H54 (cell line): ENCODE measurements at places on chromosomes 2 and 18.

DNA sequence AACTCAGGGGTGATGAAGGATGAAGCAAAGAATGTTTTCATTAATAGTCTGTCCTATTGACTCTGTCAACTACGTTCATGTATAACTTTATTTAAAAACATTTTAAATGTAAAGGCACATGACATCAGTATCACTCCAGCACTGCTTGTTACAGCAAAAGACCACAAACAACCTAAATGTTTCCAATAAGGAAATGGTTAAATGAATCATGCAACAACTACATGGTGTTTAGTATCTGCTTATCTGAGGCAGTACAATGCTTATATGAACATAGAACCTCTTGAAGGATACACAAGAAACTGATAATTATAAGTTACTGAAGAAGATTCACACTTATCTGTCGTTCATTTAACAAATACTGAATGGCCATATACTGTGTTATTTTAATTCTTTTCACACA is 8.4 kb downstream of the BARD1 start:
- no peak for DNase-seq

DNA sequence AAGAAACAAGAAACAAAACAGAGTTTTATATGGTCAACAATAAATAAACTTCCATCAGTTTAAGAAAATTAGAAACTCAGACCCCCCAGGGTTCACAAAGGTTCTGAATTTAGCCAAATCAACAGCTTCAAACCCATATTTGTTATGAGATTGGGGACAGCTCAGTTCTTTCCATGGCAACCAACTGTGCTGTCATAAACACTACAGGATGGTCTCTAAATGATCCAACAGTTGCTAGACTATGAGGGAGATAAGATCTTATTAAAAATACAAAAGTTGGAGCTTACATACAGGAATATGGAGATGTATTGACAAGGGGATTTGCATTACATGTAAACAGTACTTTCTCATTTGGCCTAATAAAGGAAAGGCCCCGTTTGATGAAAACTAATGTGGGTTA is 154.6 kb upstream of the CTAGE1 start:
- DNase-seq, result no peak

- no peak for DNase-seq
Measured at GRCh38 chr2:17667898-17668297, 85.7 kb downstream of the SMC6 start.

DNA sequence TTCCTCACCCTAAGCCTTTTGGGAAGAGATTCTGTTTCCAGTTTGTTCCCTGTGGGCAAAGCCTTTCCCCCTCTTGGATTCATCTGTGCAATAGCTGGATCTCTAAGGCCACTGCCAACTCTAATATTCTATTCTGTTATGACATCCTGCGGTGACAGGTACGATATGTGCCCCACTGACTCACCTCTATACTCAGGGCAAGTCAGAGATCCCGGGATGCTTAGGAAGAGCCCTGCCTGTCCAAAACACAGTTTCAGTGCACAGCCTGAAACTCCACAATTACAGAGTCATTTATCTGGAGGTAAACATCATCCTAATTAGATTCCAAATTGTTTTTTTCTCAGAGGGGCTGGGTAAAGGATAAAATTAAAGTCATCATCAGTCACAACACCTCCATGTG is 190.2 kb downstream of the TFCP2L1 start:
- DNase-seq, result no peak

DNA sequence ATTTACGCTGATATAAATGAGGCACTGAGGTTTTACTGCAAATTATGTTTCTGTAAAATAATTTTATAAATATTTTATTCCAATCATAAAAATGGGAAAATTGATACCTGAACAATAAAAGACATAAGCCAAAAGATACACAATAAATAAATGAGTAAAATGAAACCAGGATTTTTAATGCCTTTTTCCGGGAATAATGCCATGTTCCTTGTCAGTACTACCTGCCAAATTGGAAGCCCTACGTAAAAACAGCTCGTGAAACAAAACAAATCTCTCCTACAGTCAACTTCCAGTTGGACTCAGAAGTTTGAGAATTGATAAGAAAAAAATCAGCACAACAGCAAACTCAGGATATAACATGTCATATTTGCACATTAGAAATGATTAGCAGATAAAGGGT is 18.0 kb downstream of the GALNT3 start:
- DNase-seq, result no peak

DNA sequence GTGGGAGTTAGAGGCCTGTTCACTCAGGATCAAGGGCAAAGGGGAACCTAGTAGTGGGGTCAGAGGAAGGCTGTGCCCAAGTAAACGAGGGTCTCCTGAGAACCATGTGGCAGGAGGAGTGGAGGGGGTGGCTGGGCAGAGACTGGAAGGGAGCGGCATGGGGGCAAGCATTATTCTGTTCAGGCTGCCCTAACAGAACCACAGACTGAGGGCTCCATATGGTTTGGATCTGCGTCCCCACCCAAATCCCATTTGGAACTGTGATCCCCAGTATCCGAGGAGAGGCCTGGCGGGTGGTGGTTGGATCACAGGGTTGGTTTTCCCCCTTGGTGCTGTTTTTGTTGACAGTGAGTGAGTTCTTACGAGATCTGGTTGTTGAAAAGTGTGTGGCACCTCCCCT is 287.0 kb downstream of the PHLPP1 start:
- no peak for DNase-seq

DNA sequence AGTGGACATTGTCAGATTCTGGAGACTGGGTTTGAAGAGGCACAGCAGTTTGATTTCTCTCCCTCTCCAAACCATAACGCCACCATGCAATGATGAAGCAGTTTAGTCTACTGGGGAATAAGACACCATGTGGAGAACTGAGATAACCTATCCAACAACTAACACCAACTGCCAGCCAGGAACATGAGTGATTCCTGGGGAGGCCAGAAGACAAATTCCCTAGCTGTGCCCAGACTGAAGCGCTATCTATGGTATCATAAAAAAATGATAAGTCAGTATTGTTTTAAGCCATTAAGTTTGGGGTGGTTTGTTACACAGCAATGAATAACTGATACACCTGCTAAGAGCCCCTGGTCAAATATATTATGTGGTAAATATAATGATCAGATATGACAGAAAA is 129.3 kb downstream of the EXOC6B start:
- DNase-seq, result no peak

DNA sequence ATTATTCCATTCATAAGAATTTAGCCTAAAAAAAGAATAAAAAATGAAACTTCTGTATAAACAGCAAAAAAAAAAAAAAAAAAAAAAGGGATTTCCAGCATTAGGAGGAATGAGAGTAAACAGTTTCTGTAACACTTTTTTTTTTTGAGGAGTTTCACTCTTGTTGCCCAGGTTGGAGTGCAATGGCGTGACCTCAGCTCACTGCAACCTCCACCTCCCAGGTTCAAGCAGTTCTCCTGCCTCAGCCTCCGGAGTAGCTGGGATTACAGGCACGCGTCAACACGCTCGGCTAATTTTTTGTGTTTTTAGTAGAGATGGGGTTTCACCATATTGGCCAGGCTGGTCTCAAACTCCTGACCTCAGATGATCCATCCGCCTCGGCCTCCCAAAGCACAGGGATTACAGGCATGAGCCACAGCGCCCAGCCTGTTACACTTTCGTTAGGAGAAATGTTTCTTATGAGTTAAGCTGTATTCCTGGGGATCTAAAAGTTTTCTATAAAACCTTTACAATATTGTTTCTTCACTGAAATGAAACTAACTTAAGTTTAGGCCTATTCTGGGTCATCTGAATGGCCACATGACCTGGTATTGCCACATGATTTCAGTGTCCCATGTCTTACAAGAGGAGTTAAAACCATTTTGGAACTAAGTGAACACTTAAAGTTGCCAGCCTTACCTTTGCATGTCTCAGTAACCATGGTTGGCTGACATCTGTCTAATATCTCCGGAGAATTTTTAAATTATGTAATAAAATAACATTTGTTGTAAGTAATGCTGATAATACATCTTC is 17.5 kb downstream of the SMAD2 start:
- no peak for DNase-seq

- no peak for DNase-seq
Measured at GRCh38 chr2:44450082-44450481, 88.3 kb downstream of the CAMKMT start.

GRCh38 chr2:15507061-15507460 is 54.1 kb downstream of the NBAS start:
- DNase-seq, result no peak

DNA sequence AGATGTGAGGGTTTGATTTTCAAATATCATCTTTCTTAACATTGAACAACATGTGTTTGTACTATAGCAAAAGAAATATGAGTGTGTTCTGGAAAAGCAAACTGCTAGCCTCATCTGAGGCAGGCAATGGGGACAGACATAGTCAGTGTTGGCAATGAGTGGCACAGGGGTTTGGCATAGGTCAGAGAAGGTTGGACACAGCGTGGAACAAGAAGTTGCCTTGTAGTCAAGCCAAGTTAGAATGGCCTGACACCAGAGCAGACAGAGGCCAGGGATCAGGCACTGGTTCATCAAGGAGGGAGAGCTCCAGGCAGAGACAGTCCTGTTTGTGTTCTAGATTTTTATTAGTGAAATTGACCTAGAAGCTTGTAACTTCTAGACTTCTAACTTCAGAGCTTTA is 100.8 kb upstream of the TANK start:
- no peak for DNase-seq

DNA sequence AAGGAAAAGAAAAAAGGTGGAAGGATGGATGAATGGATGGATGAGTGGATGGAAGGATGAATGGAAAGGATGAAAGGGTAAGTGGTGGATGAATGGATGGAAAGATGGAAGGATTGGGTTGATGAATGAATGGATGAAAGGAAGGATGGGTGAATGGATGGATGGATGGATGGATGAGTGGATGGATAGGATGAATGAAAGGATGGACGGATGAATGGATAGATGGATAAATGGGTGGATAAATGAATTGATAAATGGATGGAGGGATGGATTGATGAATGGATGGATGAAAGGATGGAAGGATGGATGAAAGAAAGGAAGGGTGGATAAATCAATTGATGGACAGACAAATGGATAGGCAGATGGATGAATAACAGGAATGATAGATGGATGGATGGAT is 48.2 kb upstream of the OTOF start:
- no peak for DNase-seq

- DNase-seq, result no peak
Measured at GRCh38 chr18:40066368-40066767, 1888.7 kb upstream of the PIK3C3 start.

GRCh38 chr2:128494640-128495321 is 176.1 kb upstream of the HS6ST1 start:
- no peak for DNase-seq

DNA sequence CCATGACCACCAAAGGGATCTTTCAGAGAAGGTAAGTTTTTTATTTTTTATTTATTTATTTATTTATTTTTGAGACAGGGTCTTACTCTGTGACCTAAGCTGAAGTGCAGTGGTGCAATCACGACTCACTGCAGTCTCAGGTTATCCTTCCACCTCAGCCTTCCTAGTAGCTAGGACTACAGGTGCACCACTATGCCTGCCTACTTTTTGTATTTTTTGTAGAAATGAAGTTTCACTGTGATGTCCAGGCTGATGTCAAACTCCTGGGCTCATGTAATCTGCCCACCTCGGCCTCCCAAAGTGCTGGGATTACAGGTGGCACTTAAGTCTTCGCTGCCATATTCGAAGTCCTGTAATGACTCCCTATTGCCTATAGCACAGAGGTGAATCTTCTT is 342.5 kb downstream of the CYRIA start:
- no peak for DNase-seq

DNA sequence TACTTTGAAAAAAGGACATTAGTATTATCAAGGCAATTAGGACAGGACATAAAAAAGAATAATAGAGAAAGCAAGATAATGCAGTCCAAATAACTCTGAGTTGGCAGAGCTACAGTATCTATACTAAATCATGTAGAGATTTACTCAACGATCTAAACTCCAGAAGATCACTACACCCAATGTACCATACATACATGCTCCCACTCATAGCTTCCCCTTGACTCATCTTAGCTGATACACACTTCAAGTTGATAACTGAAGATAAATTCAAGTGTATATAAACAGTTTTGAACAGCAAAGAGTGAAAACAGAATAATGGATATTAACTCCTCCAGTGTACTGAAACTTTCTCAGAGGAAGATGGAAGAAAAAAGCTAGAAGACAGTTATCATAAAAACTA is 78.5 kb downstream of the SESTD1 start:
- DNase-seq, result no peak

DNA sequence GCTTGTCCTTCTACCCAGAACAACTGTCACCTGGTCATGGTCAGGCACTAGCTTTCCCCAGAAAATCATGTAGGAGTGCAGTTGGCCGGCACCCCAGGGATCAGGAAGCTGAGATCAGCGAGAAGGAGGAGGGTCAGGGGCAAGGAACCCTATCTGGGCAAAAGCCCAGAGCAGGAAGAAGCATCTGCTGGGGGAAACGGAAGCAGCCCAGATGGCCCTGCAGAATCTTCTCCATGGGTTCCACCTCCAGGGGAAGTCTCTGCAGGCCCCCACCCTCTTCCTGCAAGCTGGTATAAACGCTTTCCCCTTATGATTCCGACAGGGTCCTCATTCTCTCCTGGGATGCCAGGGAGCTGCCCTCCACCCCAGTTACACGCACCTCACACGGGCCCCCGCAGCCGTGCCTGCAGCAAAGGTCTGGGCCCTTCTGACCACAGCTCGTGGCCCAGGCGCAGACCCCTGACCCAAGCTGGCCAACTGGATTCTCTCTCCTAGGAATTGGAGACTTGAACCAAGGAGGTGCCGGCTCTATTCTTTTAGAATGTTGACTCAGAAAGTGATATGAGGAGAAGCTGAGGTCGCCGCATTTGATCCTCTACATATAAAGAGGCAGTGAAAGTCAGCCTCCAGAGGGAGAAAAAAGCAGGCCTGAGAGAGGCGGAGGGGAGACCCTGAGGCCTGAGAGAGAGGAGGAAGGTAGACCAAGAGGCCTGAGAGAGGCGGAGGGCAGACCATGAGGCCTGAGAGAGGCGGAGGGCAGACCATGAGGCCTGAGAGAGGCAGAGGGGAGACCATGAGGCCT is 71.0 kb downstream of the STPG4 start:
- DNase-seq, result no peak

- no peak for DNase-seq
Measured at GRCh38 chr2:132403146-132403545, 13.5 kb upstream of the GPR39 start.

DNA sequence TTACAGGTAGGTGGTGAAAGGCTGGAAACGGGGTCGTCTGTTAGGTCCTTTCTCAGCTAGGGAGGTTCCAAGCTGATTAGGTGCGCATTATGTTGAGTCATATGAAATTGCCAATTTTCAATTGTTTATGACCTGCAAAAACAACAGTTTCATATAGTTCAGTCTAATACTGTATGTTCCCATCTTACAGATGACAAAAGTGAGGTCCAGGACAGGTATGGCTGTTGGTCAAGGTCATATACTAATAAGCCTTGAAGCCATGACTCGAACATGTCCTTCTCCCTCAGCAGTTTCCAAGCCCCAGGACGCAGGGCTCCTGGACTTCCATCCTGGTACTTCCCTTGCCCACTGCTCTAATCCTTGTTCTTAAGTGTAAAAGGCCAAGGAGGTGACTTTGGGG is 81.7 kb upstream of the MCFD2 start:
- DNase-seq, result no peak

GRCh38 chr18:77209587-77209986 is 40.1 kb upstream of the GALR1 start:
- no peak for DNase-seq
